Stromal cell of bone marrow (primary cell): ENCODE measurements at places on chromosomes 7 and 10.
A peak's percentile ranks its signal among the peaks of the same experiment; 100 is the strongest.

- DNase-seq = peak; percentile 19
Observed at GRCh38 chr7:55288070-55288824, 76.9 kb upstream of the LANCL2 start.

DNA sequence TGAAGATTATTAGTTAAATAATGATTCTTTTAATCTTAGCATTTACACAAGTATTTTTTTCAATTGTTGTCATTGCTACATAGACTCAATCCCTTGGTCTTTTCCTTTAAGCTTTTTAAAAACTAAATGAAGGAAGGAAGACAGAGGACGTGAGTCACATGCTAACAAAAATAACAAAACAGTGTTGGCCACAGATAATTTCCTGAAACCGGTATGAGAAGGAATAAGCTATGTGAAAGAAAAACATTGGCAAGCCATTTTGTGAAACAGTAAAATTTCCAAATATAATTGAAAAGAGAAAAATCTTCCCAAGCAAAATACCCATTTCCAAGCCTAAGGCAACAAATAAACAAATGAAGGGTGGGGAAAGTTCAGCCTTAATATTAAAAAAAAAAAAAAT is 223.0 kb downstream of the AHR start:
- peak; percentile 75 for DNase-seq

DNA sequence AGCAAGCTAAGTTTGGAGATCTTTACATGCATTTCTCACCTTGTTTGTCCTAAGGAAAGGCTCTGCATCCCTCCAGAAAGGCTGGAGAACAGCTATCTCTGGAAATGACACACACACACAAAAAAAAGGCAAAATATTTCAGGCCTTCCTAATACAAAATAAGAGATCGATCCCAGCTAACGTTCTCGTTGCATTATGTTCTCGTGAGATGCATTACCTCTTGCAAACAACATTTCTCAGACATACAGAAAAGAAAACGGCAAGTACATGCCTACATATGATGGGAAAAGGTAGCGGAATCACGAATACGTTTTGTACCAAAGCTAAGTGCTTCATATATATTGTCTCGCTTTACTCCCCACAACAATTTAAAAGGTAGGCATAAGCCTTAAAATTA is 488 bp downstream of the MTERF1 start:
- DNase-seq = no peak

DNA sequence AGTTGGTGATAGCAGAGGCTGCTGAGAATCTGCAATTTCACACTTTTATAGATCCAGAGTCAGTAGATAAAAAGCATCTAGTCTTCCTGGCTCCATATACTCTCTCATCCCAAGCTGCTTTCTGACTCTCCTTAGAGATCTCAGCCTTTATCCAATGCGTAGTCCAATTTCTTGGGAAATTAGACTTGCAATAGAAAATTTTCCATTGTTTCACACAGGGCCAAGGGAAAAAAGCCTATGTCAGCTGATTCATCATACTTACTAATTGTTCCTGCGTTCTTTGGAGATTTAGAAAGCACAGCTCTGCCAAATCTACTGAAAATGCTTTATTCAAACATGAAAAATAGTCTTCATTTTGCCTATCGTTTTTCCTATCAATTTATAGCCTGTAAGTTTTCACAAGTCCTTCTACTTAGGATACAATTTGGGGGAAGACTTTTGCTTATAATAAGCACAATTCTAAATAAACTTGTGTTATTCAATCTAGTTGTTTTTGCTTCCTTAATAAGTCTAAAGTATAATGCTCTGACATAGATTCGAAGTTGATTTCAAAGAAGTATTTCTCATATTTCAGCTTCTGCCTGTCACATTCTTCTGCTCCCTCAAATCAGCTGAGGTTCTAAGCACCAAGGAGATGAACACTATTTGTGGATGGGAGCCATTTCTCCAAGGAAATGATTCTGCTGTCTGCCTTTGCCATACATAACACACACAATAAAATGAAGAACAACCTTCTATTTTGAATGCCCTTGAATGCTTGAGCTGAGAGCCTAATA is 165.4 kb downstream of the ADAM12 start:
- DNase-seq = peak; percentile 91

- DNase-seq = no peak
Observed at GRCh38 chr10:49189422-49189821, 1.2 kb upstream of the TMEM273 start.

DNA sequence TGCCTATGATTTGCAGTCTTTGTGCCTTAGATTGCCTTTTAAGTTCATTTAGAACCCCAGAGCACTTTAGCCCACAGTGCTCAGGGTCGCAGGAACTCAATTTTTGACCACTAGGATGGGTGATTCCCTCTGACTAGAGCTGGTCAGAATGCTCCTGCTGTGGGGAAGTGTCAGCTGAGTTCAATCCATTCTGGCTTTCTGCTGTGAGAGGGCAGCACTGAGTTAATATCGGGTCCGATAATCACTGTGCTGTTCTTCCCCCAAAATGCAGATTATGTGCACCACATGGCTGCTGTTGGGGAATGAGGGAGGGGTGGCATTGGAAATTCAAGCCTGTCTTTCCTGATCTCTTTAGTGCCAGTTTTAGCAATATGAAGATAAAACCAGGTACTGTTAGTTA is 886.4 kb downstream of the DNAJB9 start:
- no peak for DNase-seq

DNA sequence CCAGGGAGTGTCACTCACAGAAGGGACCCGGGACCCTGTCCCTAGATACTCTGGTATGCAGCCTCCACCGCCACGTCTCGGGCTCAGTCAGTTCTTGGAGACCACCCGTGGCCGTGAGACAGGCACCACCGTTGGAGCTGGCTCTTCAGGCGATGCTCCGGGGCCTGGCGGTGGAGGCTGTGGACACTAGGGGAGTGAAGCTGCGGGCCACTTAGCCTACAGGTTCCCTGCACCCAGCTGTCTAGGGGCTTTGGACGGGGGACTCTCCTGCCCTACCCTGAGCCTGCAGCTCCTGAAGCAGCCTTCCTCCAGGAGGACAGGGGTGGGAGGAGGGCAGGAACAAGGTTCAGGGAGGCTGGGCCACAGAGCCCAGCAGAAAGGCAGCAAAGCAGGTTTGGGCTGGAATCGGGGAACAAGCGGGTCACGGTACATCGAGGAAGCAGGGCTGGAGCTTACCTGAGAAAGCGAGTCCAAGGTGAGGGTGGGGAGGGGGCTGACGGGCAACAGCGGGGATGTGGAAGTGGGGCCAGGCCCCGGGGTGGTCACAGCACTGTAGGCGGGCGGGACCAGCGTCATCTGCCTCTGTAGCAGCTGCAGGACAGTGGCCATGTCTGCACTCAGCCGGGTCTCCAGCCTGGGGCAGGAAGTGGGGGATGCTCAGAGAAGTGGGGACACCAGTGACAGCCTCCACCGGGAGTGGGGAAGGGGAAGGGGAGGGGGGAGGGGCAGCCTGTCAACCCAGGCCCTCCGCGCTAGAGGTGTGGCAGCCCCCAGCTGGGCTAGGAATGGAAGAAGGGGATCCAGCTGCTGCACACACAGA is 31.5 kb downstream of the KCNH2 start:
- DNase-seq = no peak

GRCh38 chr7:147305827-147306226 is 1189.2 kb downstream of the CNTNAP2 start:
- DNase-seq = no peak

- no peak for DNase-seq
Observed at GRCh38 chr7:150355666-150356059, 13.0 kb upstream of the REPIN1 start.

DNA sequence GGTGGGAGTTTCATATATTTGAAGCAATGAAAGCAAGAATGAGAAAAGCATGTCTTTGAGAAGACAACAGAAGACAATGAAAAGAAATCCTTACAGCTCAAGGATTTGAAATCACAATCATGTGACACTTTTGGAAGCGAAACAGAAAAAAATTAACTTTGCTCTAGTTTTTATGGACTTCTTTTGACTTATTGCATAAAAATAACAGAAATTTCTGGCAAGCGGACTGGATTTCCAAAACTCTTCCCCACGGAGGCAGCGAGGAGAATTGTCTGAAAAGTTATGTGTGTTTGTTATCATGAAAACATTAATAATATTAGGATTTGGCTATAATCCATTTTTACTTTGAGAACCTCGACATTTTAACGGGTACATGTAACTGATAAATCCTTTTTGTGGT is 223.3 kb downstream of the LRMDA start:
- DNase-seq = peak; percentile 48

DNA sequence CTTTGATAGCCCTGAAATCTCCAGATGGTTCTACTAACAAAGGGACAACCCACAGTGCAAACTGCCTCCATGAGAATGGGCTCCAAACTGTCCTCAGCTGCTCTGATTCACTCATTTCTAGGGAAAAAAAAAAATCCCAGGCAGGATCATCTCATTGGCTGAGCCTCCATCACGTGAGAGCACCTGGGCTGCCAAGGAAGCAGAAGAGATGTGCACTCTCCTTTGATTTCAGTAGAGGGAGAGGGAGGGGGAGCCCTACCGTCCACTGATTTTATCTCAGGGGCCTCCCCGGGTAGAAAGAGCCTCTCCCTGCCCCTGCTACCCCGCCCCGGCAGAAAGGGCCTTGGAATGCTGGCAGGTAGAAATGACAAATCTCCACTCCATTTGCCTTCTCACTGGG is 725.4 kb downstream of the PHTF2 start:
- DNase-seq = no peak

GRCh38 chr10:24027107-24027506 is 181.8 kb upstream of the KIAA1217 start:
- no peak for DNase-seq

DNA sequence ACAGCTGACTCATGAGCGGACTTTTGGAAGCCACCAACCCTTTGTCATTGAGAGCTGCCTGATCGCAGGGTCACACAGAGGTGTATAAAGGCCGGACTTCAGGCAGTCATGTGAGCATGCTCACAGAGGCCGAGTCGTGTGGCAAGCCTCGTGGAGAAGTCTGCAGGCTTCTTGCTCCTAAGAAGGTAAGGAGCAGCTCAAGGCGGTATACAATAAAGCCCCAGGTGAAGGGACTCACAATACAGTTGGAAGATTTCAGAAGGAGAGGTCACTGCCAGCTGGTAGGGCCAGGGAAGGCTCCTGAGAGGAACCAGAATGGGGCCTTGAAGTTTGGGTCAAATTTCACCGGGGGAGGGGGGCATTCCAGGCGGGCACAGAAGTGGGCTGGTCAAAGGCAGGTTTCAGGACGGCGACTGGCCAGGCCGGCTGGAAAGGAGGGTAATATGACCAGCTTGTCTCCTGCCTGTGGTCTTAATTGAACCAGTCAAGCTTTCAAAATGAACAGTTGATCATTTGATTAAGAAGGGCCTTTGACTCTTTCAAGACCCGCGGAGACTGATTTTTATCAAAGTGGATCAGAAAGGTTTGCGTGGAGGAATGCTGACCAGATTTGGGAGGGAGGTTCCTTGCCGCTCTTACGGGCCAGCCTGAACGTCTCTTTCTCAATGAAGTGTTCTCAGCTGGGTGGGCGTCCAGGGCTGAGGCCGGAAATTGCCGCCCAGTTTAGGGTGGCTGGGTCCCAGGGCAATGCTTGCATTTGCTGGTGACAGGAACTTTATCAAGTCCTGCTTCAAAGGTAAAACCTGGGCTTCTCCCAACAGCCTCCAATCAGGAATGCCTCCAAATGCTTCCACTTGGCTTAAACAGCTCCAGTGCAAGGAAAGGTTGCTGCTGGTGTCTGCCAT is 178.6 kb downstream of the EMX2 start:
- DNase-seq = no peak

- DNase-seq = no peak
Observed at GRCh38 chr10:124640056-124640455, 104.1 kb downstream of the FAM53B start.

DNA sequence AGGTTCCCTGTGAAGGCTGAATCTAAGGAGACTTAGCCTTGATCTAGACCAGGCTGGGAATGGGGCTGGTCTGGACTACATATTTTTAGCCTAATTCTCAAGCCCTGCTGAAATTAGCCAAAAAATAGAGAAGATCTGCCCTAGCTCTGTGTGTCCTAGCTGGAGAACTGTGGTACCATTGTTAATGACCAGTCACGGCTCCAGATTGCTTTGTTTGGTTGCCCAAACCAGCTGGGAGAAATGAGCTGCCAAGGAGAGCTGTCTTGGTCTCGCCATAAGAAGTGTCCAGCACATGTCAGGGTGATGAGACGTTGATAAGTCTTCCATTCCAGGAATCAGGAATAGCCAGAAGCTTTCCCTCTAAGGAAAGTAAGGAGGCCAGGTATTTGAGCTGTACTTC is 20.7 kb downstream of the GBX1 start:
- DNase-seq = no peak

- peak; percentile 22 for DNase-seq
Observed at GRCh38 chr10:106181501-106181900, 983.0 kb downstream of the SORCS1 start.

DNA sequence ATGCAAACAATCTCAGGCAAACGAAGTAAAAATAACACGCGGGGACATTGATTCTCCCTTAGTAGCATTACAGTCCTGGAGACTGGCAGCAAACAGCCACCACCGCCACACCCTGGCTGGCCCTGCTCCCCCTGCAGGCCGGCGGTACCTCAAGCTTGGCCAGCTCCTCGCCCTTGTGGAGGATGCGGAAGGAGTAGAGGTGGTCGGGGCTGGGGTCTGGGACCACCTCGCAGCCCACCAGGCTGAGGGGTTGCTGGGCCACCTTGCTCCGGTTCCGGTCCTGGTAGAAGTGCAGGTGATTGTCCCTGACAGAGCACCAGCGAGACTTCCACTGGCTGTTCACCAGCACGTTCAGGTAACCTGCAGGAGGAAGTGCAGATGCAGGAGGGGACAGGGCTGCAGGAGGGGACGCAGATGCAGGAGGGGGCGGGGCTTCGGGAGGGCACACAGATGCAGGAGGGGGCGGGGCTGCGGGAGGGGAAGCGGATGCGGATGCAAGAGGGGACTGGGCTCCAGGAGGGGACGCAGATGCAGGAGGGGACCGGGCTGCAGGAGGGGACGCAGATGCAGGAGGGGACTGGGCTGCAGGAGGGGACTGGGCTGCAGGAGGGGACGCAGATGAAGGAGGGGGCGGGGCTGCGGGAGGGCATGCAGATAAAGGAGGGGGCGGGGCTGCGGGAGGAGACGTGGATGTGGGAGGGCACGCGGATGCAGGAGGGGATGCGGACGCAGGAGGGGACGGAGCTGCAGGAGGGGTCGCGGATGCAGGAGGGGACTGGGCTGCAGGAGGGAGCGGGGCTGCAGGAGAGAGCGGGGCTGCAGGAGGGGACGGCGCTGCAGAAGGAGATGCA is 65.7 kb downstream of the VWA2 start:
- no peak for DNase-seq

GRCh38 chr7:96596120-96596826 is 113.4 kb downstream of the SEM1 start:
- DNase-seq = peak; percentile 16
